ENCODE measurements at places on chromosomes 6 and 20.

DNA sequence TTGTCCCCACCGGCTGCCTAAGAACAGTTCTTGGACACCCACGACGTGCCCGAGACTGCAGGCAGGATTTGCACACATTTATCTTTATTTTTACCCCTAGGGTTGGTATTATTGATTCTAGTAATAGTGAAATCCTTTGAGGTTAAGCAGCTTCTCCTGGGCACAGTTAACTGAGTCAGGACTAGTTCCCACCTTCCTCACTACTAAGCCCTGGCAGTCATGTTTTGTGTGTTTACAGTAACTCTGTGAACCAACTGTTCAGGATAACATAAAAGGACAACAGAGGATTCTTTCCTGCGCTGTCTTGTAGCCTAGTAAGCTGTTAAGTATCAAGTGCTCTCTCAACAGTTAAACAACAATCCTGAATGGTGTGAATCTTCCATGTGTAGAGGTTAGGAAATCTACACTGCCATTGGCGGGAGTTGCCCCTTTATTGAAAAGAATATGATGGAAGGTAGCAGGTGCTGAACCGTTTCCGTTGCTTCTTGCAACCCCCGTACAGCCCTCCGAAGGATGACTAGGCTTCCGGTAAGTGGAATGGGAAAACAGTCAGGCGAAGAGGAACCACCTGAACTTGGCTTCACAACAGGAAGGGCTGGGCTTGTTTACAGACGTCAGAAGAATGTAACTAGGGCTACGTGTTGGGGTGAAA, 979 bp upstream of the SOD2 start:
- no peak for DNase-seq

- no peak for DNase-seq
Observed at GRCh38 chr6:4587171-4587570, 189.0 kb upstream of the CDYL start.

- no peak for DNase-seq
Observed at GRCh38 chr6:36697481-36697903, at the start of gene RAB44. RAB44 (plus strand) TSS chr6:36697826; CDS start chr6:36704236, 6,410 bp downstream.

GRCh38 chr6:110755411-110755834, 59.8 kb downstream of the CDK19 start:
- DNase-seq = no peak

GRCh38 chr6:3230900-3231246, 3.4 kb upstream of the TUBB2B start:
- DNase-seq = peak; percentile 84
